Epithelial cell of prostate (primary cell): ENCODE measurements at places on chromosomes 7 and 10.

- no peak for DNase-seq
Observed at GRCh38 chr7:26153823-26154783, 2.1 kb downstream of the NFE2L3 start.

DNA sequence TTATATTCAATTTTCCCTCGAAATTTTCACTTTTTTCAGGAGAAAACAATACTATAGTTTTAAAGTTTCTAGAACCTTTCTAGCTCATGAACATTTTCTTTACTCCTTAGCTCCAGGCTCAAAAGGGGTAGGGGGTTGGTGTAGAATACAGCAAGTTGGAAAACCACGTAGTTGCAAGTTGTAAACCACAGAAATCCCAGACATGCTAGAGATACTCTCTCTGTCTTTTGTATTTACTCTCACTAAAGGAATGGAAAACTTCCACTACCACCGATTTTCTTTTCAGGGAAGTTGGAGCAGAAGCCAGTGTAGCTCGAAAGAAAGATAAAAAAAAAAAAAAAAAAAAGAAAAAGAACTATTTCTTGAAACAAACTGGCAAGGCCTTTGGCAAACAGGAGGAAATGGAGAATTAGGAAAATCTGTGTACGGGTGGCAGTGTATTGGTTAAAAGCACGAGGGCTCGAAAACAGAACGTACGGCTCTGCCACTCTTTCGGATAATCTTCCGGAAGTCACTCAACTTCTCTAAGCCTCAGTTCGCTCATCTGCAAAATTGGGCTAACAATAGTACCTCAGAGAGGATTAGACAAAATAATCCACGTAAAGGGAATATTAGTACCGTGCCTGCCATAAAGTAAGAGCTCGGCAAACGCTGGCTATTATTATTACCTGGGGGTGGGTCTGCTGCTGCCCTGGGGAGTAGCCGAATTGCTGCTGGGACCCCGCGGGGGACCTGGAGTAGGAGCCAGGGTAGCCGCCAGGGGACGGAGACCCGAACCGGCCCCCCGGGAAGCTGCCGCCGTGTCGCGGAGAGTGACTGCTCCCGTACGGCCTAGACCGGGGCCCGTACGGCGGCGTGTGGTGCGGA lies 628 bp downstream of the MPLKIP start:
- DNase-seq = no peak

- no peak for DNase-seq
Observed at GRCh38 chr10:102147561-102147960, 4.6 kb upstream of the NOLC1 start.

DNA sequence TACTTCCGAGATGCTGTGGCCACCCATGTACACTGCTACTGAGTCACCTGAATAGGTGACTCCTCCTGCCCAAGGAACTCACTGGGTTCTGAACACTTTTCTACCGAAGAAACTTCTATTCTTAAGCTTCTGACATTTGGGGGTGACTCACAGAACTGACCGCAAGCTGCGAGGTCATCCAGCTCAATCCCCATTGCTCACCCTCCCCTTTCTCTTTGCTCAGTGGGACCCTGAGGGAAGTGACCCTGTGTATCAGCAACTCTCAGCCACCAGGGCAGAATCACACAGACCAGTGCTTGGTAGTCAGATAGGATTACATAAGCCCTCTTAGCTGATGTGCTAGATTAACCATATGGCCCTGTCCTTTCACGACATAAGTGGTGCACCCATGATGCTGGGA lies 46.3 kb downstream of the INSYN2A start:
- DNase-seq = no peak

- DNase-seq = no peak
Observed at GRCh38 chr10:58457761-58458616, 54.7 kb upstream of the BICC1 start.

- no peak for DNase-seq
Observed at GRCh38 chr10:72134785-72135767, 46.7 kb upstream of the SPOCK2 start.

DNA sequence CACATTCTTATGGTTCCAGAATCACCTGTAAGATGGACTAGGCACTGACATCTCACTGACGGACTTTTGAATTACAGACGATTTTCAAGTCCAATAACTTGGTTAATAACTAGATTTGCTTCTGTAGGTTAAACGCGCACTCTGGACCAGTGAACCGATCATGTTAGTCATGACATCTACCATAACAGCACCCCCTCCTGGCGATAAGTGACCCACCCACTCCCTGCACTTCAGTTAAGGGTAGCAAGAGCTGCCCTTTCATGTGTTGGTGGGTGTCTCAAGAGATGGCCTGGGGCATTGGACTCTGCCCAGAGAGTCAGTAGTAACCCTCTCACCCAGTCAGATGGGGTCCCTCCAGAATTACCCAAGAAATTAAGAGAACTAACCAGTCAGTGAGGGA lies 12.9 kb downstream of the GRM8 start:
- DNase-seq = no peak

GRCh38 chr7:89772276-89772675 lies 382.0 kb upstream of the STEAP1 start:
- DNase-seq = peak; percentile 1
